Effector CD8-positive, alpha-beta T cell (primary cell): ENCODE measurements at places on chromosomes 4 and X.

DNA sequence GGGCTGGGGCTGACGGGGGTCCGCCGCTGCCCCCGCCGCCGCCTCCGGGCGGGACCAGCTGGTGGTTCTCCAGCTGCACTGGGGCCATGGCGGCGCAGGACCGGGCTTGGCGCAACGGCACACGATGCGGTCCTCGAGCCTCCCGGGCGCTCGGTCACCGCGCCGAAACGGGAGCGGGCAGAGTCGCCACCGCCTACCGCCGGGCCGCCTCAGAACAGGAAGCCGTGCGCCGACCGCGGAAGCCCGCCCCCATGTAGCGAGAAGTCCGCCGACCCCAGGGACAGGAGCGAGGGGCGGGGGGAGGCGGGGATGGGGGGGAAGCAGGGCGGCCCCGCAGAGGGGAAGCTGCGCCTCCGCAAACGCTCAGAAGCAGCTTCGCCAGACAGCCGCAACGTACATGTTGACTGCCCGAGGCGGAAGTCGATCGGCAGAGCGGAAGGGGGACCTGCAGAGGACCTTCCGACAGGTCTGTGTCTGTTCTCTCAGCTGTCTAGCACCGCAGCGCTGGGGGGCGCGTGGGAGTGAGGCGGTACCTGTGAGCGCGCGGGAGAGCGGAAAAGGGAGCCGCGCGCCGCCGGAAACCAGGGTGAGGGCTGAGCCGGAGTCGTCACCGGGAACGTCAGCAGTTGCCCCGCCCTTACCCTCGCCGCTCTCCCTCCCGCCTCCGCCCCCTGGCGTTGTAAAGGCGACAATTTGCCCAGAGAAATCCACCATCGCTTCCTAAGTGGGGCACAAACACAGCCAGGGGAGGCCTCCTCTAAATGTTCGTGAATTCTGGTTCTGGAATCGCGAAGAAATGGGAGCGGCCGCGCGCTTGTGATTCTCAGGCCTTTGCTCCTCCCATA is at the start of gene MED14:
TSS of gene MED14 (minus strand) at position 218 of the 845 bp plus-strand sequence. CDS start at position 88, 130 bp downstream.
- peak; percentile 83 for DNase-seq

- DNase-seq = no peak
Observed at GRCh38 chr4:73952352-73952751, 29.5 kb downstream of the PF4 start.

- no peak for DNase-seq
Observed at GRCh38 chr4:61827907-61828391, 627.8 kb downstream of the ADGRL3 start.

GRCh38 chr4:15100994-15101695 is 98.9 kb downstream of the CPEB2 start:
- no peak for DNase-seq

- no peak for DNase-seq
Observed at GRCh38 chr4:132530861-132531260, 618.2 kb upstream of the PCDH10 start.

GRCh38 chr4:59814402-59815010 is 1385.6 kb upstream of the ADGRL3 start:
- DNase-seq = no peak

- DNase-seq = no peak
Observed at GRCh38 chr4:8708401-8709021, 115.9 kb downstream of the CPZ start.

- DNase-seq = no peak
Observed at GRCh38 chrX:118383120-118383519, 37.2 kb downstream of the WDR44 start.

DNA sequence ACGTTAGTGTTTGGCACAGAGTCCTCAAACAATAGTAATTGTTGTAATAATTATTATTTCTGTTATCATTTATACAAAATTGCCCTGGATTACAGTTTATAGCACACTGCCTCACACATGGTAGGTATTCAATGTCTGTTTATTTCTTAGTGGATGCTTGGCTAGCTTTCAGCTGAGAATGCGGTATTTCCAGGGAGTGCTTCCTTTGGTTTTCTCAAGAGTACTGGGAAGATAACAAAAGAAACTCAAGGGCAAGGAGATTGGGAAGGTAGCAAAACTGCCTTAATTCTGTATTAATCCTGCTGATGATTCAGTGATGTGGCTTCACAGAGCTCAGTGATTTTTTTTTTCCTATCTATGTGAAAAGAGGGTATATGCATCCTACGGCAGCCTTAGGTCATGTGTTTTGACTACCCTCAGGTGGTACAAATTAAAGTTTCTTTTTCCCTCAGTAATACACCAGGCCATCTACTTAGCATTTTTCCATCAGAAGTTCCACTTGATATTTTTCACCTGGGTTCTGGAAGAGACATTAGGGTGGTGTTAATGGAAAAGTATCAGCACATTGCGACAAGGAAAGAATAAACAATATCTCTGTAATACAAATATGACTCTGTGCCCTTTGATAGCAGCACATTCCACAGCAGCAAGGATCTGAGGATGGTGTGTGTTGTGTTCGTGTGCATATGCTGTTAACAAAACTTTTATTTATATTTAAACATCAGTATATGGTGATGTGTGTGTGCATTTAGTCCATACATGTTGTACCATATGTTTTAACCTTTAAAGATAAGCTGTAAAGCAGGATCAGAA is 124.3 kb upstream of the RASGEF1B start:
- no peak for DNase-seq

DNA sequence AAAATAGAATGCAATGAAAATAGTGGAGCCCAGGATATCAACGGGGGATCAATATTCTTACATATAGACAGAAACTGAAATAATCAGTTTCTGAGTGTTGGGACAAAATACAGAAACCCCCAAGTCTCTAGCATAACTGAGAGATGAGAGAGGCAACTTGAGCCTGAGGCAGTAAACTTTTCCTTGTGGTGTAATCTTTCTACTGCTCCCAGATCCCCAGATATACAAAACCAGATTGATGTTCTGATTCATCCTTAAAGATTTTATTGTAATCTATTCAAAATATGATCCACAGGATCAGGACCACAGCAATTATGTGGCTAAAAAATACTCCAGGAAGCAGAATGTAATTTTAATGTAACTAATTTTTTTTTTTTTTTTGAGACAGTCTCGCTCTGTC is 2282.6 kb downstream of the ARAP2 start:
- no peak for DNase-seq

GRCh38 chr4:134490863-134491262 is 289.3 kb upstream of the PABPC4L start:
- no peak for DNase-seq

GRCh38 chr4:74088396-74088795 is 10.6 kb downstream of the CXCL2 start:
- DNase-seq = no peak

DNA sequence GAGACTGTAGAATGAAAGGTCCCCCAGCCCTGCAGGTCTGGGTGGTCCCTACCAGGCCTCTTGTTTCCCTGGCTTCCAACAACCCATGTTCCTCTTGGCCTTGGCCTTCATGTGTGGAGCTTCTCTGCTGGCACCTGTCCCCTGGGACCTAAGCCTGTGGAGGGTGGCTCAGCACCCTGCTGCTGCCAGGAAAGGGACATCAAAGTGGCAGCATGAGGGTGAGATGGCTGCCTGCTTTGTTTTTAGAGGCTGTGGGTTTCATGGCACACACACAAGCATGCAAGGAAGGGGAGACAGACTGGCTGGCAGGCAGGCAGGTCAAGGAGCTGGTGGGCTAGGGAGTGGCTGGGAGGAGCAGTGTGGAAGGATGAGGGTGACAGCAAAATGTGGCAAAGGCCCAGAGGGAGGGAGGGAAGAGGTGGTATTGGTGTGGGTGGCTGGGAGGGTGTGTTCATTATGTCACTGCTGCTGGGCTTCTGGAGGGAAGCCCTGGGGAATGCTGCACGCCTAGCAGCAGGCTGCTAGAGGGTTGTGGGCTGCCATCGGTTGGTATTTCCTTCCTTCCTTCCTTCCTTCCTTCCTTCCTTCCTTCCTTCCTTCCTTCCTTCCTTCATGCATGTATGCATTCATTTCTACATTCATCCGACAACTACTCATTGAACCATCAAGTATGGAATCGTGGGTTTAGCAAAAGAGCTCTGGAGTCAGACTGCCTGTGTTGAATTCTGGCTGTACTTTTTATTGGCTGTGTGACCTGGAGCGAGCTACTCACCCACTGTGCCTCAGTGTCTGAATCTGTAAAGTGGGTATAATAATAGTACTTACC is 128.7 kb upstream of the PJA1 start:
- DNase-seq = no peak

GRCh38 chrX:24219320-24219719 is 69.8 kb downstream of the ZFX start:
- DNase-seq = no peak

DNA sequence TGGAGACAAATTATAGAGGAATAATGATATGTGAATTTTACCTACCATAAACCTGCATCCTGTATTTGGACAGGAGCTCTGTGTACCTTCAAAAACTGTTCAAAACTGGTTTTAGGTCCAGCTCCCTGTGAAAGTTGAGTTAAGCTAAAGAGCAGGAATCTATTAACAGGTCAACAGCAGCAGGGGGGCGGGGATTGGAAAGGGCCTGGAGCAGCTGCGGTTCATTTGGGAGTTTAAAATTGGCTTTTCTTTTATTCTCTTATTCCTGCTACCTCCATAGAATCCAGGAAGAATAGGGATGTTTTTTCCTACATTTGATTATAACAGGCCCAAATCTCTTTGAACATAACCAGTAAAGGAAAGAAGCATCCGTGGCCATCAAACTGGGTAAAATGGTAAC is 23.8 kb downstream of the SHROOM3 start:
- no peak for DNase-seq

- DNase-seq = no peak
Observed at GRCh38 chr4:54588404-54588803, 69.4 kb upstream of the KIT start.

DNA sequence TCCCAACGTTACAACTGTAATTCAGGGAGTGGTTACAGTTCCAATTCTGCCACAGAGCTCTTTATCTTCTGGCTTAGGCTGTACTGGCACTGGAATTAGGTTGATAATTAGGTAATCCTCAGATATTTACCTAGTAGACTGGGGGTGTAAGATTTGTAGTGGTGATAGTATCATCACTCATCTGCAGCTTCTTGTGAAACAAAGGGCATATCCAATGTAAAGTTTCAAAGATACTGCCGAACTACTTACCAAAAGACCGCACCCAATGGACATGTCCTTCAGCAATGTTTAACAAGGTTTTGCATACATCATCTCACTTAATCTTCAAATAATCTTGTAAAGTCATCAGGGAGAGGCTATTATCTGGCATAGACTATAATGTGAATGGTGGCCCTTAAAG is 20.8 kb downstream of the ADGRG4 start:
- DNase-seq = no peak

DNA sequence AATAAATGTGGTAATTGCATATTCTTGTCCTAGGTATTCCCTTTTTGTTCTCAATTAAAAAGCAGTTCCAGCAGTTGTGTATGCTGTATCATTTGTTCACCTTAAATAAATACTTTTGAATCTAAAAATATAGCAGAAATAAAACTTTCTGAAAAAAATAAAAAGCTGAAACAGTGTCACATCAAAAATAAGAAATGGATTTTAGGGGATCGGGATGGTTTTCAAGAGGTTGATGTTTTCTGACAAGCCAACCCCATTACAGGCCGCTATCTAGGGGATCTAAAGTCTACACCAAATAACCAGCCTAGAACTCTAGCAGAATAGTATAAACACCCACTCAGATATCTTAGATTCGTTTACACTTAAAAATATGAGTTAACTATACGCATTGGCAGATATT is 95.4 kb upstream of the MAML3 start:
- DNase-seq = no peak

- DNase-seq = no peak
Observed at GRCh38 chrX:113959912-113960626, 623.8 kb upstream of the HTR2C start.

DNA sequence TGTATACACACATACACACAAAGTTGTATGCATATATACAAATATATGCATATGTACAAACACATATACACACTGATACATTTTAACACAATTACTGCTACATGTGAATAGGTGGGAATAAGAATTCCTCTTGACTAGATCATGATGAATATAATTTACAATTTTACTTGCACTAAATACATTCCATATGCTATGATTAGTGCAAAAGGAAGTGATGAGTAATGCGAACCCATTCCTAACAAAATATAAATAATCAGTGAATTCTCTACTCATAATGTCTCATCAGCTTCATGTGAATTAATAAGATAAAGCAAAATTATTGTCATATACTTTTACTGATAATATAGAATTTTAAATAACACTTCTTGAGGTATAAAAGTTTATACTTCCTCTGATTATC is 1077.3 kb upstream of the PCDH10 start:
- DNase-seq = no peak

DNA sequence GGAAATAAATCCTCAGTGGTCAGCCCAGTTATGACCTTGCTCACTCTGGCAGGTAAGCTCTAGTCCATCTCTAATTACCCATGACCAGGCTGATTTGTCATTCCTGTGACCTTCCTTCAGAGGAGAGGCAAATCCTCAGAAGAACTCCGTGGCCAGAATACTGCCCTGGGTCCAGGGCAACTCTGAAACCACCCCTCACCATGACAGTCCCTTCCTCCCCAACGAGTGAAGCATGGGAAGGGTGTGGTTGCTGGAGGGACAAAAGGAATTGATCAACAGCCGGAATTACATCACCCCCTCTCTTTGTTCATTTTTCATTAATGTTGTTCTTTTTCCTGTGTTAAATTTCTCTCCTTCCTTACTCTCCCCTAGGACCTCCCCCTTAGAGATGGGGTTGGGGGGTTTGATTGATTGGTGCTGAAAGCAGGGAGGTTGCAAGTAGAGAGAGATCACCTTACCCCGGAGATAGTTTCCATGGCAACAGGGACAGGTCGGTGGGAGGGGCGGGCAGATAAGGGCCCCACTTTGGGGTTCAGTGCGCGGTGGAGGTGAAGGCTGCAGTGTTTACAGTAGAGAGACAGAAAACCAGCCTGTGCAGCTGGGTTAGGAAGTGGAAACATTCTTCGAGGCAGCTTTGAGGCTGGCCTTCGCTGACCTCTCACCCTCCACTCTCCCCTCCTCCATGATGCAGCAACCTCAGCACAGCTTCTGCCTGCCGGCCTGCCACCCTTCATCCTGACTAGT is 647.4 kb downstream of the BCOR start:
- peak; percentile 0 for DNase-seq

DNA sequence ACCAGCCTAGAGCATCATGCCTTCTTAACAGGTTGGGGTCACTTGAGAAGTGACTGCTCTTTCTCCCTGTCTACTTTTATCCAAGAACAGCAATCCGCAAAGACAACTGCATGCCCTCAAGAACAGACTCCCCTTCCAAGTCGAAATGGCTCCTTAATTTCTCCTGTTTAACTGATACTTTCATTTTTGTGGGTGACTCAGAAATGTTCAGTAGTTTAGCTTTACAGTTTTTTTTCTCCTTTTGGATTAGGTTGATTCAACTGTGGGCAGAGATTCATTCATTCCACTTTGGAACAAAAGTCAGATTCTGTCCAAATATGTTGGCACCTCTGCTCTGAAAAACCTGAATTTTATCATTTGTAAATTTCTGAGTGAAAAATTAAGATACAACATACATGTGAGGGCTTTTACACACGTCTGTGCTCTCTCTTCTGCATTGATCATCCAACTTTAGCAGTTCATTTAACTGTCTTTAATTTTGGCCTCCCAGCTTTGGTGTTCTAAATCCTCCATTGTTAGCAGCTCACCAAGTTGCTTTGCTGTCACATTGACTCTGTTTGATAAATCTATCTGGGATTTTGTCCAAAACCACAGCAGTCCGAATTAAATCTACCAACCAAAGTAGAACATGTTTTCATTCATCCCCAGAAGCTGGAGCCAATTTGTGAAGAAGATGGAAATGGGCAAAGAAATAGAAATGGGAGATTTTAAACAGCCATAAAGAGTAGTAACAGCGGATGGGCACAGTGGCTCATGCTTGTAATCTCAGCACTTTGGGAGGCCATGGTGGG is 50.0 kb downstream of the HOPX start:
- no peak for DNase-seq
